ENCODE measurements at places on chromosomes 16 and 17.
A peak's percentile ranks its signal among the peaks of the same experiment; 100 is the strongest.

GRCh38 chr16:86509759-86510464 lies 415 bp upstream of the FOXF1 start:
- DNase-seq, result no peak

DNA sequence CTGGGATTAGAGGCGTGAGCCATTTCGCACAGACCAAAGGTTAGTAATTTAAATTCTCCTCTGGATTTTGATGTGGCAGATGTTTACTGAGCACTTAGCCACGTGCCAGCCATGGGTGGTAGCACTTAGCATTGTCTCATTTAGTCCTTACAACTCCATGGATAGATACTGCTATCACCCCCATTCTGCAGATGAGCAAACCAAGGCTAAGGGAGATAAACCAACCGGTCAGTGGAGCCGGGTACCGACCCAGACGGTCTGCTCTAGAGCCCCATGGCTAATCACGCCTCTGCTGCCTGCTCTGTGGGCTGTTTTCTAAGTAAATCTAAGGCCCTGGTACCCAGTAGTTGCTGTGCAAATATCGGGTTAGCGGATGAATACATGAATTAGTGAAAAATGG lies 12.6 kb upstream of the ADGRG1 start:
- DNase-seq, result no peak

DNA sequence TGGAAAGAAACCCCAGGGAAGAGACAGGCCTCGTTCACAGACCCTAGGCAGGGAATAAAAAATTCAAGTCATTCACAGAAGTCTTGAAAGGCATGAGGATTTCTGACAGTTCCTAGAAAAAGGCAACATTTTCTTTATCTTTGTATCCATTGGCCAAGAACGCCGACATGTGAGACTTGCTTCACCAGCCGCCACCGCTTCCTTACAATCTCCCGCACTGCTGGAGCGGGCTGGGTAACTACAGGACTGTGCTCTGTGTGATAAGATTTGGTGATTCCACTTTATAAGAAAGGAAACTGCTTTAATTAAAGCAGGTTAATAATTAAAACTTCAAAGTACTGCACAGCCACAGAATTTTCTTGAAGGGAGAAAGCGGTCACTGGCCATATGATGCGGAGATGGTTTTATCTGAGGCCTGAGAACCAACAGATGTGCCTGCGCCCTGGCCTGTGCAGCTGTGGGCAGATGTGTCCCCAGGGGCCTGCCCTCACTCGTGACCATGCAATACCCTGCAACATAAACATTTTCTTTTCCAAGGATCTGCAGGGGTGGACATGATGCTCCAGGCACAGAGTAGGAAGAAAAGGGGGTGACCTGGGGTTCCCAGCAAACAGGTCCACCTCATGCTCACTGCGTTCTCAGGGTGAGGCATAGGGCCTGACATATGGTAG lies 13.0 kb upstream of the LGALS3BP start:
- DNase-seq, result no peak

DNA sequence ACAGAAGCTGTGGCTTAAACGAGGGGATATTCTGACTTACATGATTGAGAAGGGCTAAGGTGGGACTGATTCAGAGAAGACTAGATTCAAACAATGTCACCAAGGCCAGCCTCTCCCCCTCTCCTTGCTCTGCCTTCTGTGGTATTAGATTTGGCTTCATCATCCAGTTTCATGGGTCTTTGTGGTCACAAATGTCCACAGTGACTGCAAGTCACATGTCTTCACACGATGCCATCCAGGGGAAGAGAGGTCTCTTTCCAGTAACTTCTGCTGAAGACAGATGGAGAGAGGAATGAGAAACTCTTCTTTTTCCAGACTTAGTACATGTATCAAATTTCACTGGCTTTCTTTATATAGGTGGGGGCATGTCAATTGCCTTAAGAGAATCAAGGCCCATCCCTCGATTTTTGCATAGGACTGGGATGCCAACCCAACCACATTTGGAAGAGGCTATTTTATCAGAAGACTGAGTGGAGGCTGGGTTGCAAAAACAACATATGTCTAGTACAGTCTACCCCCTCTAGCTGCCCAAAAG lies 57.3 kb upstream of the HNF1B start:
- DNase-seq, result no peak

DNA sequence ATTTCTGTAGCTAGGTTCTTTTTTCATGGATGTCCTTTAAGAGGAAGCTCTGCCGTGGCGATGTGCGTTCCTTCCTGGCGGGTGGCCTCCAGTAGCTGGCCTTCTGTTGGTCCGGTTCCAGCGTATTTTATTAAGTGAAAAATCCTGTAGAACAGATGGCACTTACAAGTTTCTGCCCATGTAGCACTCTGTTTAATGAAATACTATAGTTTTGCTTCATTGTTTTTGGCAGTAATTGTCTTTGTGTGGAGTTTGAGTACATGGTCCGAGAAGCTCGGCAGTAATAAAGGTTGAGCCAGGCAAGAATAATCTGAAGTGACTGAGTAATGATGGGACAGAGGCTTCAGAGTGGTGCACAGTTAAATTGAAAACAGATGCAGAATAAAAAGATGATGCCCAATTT lies 20.4 kb downstream of the USP10 start:
- DNase-seq, result no peak

GRCh38 chr16:10178080-10178479 lies 4.1 kb downstream of the GRIN2A start:
- DNase-seq, result no peak

DNA sequence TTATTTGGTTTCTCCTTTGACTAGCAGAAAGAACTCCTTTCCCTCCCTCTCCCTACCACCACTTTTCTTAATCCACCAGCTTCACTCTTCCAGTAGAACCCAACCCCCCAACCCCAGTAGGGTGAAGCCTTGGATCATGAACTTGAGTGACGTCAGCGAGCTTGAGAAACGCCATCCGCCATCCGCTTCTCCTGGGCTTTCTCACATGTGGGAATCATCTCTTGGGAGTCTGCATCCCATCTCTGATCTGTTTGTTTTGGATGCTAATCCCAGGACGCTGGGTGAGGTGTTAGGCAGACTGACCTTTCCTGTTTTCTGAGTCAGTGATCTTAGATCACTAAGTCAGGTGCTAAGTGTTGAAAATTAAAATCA lies 16.0 kb upstream of the SOX9 start:
- DNase-seq, result no peak

GRCh38 chr17:82424001-82424862 lies 5.8 kb upstream of the OGFOD3 start:
- peak; percentile 11 for DNase-seq

DNA sequence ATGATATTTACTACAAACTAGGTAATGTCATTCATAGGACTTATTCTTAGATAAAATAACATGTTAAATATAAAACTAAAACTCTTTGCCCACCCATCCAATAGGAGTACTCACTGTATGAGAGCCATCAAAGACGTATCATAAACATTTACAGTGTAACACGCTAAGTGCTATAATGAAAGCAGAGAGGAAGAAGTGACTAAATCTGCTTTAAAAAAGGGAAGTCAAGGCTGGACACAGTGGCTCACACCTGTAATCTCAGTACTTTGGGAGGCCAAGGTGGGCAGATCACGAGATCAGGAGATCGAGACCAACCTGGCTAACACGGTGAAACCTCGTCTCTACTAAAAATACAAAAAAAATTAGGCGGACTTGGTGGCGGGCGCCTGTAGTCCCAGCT lies 32.4 kb downstream of the SPAG9 start:
- no peak for DNase-seq

GRCh38 chr17:37708008-37708615 lies 36.7 kb downstream of the HNF1B start:
- DNase-seq, result no peak

- no peak for DNase-seq
Observed at GRCh38 chr16:89581861-89582563, 6.5 kb downstream of the CPNE7 start.

DNA sequence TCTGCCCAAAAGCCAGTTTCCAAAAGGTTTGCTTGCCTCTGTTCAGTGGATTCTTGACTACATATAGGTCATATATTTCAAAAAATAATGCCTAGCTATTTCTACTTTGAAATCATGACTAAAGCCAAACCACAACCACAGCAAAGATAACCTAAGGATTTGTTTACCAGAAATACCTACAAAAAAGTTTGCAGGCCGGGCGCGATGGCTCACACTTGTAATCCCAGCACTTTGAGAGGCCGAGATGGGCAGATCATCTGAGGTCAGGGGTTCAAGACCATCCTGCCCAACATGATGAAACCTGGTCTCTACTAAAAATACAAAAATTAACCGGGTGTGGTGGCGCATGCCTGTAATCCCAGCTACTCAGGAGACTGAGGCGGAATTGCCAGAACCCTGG lies 15.2 kb downstream of the CARHSP1 start:
- no peak for DNase-seq

DNA sequence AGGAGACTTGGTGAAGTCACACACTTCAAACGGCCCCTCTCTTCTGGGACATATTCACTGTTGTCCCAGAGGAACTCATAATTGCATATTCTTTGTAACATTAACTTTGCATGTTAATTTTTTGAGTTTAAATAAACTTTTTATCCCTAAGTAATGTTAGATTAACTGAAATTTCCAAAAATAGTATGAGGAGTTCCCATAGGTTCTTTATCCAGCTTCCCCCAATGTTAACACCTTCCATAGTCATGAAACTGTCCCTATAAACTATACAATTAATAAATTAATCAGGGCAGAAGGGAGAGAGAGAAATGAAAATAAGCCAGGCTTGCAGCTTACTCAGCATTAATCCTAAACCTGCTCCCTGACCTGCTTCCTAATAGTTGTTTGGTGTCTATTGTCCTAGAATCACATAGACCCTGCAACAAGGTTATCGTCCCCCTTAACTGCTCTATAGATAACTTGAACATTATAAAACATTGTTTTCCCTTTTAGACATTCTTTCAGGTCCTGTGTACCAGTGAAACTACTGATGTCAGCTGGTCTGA lies 589.8 kb upstream of the CDH5 start:
- DNase-seq, result no peak

DNA sequence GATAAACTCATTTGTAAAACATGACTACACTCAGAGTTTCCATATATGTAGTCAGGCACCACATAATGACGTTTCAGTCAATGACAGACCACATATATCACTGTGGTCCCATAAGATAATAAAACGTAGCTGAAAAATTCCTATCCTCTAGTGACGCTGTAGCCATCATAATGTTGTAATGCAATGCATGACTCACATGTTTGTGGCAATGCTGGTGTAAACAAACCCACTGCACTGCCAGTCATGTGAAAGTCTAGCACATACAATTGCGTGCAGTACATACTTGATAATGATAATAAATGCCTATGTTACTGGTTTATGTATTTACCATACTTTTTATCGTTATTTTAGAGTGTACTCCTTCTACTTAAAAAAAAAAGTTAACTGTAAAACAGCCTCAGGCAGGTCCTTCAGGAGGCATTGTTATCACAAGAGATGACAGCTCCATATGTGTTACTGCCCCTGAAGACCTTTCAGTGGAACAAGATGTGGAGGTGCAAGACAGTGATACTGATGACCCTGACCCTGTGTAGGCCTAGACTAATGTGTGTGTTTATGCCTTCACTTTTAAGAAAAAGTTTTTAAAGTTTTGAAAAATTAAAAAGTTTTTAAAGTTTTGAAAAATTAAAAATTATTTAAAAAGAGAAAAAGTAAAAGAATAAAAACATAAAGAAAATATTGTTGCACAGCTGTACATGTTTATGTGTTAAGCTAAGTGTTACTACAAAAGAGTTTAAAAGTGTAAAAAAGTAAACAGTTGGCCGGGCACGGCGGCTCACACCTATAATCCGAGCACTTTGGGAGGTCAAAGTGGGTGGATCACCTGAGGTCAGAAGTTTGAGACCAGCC lies 9.0 kb downstream of the STAT5B start:
- DNase-seq, result peak; percentile 66

DNA sequence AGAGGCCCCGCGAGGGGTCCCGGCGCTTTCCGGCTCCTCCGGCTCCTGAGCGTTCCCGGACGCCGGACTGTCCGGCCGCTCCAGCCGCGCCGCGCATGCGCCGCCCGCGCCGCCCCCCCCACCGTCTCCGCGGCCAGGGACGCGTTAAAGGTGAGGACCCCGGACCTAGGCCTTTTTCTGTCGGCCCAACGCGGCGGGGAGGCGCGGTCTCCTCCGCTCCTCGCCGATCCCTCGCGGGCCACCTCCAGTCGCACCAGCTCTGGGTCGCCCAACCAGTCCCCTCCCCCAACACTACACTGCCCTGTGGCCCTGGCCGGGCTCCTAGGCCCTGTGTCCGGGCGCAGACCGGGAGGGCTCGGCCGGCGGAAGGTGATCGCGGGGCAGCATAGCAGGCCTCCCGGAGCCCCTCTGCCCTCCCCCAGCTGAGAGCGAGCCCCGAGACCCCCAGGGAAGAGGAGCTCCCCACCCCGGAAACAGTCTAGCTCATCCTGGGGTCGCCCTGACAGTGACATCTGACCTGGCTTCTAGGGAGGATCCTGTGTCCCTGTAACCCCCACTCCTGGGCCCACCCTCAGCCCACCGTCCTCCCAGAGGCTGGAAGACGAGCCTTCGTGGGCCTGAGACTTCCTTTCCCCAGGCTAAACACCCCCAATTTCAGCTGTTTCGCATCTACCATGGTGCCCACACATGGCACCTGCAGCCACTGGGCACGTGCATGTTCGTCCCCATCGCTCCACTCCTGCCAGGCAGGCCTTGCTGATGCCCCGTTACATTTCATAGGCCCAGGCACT lies 14.7 kb upstream of the BCAR1 start:
- DNase-seq, result no peak

- DNase-seq, result no peak
Observed at GRCh38 chr16:86956437-86956836, 360.8 kb downstream of the C16orf95 start.

DNA sequence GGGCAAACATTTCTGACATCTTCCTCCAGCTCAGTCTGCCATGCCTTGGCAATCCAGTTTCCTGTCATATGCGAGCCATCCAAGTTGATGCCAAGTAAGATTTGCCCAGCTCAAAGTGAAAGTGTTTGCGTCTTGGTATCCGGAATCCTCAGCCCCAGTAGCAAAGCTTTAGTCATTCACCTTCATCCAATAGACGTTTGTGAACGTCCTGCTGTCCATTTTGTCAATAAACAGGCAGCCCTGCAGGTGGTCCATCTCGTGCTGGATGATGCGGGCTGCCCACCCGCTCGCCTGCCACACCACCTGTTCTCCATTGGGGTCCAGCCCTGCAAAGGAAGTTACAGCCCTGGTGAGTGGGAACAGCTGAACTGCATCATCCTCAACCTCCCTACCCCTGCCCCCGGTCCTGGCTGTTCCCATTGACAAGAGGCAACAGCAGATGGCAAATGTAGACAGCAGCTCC lies 1.5 kb downstream of the PDF start:
- no peak for DNase-seq

- DNase-seq, result no peak
Observed at GRCh38 chr17:77186141-77186604, 45.4 kb downstream of the SEC14L1 start.

GRCh38 chr16:54331241-54332002 lies 44.8 kb upstream of the IRX3 start:
- no peak for DNase-seq

DNA sequence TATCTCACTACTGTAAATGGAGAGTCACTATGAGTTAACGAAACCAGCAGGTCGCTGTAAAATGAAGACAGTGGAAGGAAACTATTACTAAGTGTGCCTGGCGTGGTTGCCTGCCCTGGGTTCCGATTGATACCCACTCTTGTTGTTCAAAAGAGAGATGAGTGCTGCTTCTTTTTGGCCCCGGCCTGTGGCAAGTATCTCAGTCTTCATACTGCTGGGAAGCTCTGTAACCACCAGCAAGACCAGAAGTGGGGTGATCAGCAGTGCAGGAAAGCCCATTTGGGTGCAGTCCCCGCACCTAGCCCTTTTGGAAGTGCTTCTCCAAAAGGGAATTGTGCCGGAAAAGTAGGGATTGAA lies 104.5 kb downstream of the SNX29 start:
- DNase-seq, result no peak

All from effector memory CD4-positive, alpha-beta T cell (primary cell).